ENCODE measurements at places on chromosomes 7 and 10. TPM values are rescaled to one million over a fixed set of nuclear protein-coding genes. Genes with fewer than 3 reads are reported as not detected.
A peak's percentile ranks its signal among the peaks of the same experiment; 100 is the strongest.

DNA sequence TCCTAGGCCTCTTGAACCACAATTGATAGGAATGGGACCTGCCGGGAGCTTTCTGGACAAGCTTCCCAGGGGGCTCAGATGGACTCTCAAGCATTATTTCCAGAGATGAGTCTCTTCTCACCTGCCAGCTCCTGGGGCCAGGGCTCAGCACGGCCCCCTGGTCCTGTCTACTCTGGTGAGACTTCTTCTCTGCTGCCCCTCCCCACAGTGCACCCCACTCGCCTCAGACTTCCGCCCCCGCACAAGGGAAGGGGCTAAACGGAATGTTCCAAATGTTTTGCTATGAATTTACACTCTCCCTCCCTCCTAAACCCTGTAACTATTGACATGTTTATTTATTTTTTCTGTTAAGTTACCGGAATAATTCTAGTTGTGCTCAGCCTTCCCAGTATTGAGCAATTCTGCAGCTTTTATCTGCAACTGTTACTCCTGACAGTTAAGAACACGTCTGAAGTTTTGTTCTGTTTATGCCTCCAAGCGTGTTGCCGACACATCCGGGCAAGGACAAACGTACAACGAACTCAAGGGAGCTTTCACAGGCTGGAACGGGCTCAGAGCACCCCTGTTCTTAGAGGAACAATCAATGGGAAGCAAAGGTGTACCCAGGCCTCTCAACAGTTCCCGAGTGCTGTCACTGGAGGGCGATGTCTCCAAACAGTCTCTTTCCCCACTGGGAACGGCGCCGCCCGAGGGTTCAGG lies 55.2 kb downstream of the FHIP2A start:
- no peaks in the 10 kb centered on the region for H3K36me3 ChIP-seq
- H3K4me1 ChIP-seq = peaks cover 13% of the 10 kb centered on the region
- H3K4me3 ChIP-seq = no peak overlapping the region
- no peak overlapping the region for H3K27ac ChIP-seq

- H3K36me3 ChIP-seq = peaks cover 51% of the 10 kb centered on the region
- peaks cover 13% of the 10 kb centered on the region for H3K4me1 ChIP-seq
- H3K27me3 ChIP-seq = no peaks in the 10 kb centered on the region
- peak overlapping the region; percentile 50 for H3K4me3 ChIP-seq
- DNase-seq = no peak
- no peak overlapping the region for H3K27ac ChIP-seq
Observed at GRCh38 chr7:91050677-91051076, 213.6 kb upstream of the FZD1 start.

GRCh38 chr10:88428442-88428841 lies 154.7 kb downstream of the RNLS start:
- no peak for DNase-seq
- H3K4me1 ChIP-seq = no peaks in the 10 kb centered on the region
- no peak overlapping the region for H3K27ac ChIP-seq
- H3K4me3 ChIP-seq = no peak overlapping the region
- H3K27me3 ChIP-seq = no peaks in the 10 kb centered on the region

DNA sequence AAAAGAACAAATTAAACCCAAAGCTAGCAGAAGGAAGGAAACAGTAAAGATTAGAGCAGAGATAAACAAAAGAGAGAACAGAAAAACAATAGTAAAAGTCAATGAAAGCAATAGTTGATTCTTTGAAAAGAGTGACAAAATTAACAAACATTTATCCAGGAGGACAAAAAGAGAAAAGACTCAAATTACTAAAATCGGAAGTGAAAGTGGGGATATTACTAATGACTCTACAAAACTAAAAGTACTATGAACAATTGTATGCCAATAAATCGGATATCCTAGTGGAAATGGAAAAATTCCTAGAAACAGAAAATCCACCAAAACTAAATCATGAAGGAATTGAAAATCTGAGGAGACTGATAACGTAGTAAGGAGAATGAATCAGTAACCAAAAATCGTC lies 96.3 kb downstream of the SNX13 start:
- H3K4me3 ChIP-seq = no peak overlapping the region
- no peak overlapping the region for H3K27ac ChIP-seq
- H3K36me3 ChIP-seq = peaks cover 75% of the 10 kb centered on the region
- no peak for DNase-seq
- H3K4me1 ChIP-seq = peaks cover 20% of the 10 kb centered on the region

GRCh38 chr7:74324531-74325209 lies 35.5 kb downstream of the CLIP2 start:
- H3K4me3 ChIP-seq = no peak overlapping the region
- H3K27ac ChIP-seq = no peak overlapping the region
- H3K4me1 ChIP-seq = peaks cover 9% of the 10 kb centered on the region

The CASP7 gene
- 25.9 TPM for total RNA-seq

The TSPAN12 gene
- not detected for total RNA-seq

The CPA4 gene
- total RNA-seq = not detected

The PHKG1 gene
- 2.0 TPM for total RNA-seq

The TUBGCP2 gene
- total RNA-seq = 58.6 TPM

The NPC1L1 gene
- total RNA-seq = not detected

Measured in activated B cell treated with CpG ODN at 0.5 μM for 24 hours (primary cell).